ENCODE measurements at places on chromosomes 7 and 10.

DNA sequence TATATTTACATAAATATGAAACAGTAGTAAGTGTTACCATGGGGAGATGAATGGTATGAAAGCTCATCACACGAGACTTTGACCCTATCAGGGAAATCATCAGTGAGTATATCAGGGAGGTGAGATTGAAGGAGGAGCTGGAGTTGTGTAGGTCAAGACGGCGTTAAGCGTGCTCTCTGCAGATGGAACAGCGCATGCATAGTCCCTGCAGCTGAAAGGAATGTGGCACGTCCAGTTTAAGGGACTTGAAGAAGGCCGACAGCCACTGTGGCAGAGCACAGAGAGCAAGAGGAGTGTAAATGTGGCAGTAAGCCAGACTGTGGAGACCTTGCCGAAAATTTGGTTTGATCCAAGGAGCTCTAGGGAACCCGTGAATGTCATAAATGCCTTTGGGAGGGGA, 38.9 kb downstream of the POU6F2 start:
- no peaks in the 10 kb centered on the region for H3K36me3 ChIP-seq
- no peak for DNase-seq
- no peaks in the 10 kb centered on the region for H3K27me3 ChIP-seq
- no peaks in the 10 kb centered on the region for H3K4me1 ChIP-seq
- H3K4me3 ChIP-seq: no peak overlapping the region
- no peak overlapping the region for H3K27ac ChIP-seq

- no peak overlapping the region for H3K4me3 ChIP-seq
- peak; percentile 66 for DNase-seq
- no peaks in the 10 kb centered on the region for H3K27me3 ChIP-seq
Observed at GRCh38 chr10:53765311-53765710, 992.7 kb upstream of the MBL2 start.

DNA sequence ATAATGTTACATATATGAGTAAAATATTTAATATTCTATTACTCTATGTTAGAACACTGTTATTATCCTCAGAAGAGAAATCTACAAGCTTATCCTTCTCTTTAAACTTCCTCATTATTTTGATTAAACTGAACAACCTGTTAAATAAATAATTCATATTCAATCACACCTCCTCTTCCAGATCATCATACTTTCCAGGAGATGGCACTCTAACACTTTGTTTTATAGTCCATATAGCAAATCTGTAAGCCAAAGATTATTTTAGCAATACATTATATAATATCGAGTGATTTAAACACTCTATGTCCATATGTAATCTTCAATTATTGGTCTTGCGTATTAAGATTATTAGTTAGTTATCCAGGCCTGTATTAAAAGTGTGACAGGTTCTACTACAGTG, 694.1 kb downstream of the ANKRD7 start:
- peak; percentile 67 for DNase-seq
- no peak overlapping the region for H3K27ac ChIP-seq
- no peak overlapping the region for H3K4me3 ChIP-seq

GRCh38 chr7:11026452-11027359, 53.0 kb downstream of the PHF14 start:
- no peaks in the 10 kb centered on the region for H3K36me3 ChIP-seq
- H3K27ac ChIP-seq: no peak overlapping the region
- DNase-seq: peak; percentile 2

- H3K36me3 ChIP-seq: no peaks in the 10 kb centered on the region
- H3K27ac ChIP-seq: no peak overlapping the region
- no peak overlapping the region for H3K4me3 ChIP-seq
- DNase-seq: no peak
- H3K4me1 ChIP-seq: no peaks in the 10 kb centered on the region
Observed at GRCh38 chr10:113347508-113347907, 205.3 kb upstream of the HABP2 start.

DNA sequence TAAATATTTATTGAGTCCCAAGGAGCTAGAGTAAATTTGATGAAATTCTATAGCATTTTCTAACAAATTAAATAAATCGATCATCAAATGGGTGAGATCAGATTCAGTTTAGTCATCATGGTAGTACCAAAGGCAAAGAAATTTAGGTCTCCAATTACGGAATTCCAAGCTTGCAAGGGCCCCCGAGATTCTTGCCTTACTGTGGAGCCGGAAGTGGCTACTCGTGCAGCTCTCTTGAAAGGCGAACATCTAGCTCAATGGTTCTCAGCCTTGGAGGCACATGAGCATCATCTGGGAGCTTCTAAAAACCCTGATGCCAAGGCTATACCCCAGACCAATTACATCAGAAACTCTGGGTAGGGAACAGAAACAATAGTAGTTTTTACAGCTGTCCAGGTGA, 117.9 kb upstream of the PRR15 start:
- H3K4me3 ChIP-seq: no peak overlapping the region
- no peak overlapping the region for H3K27ac ChIP-seq
- DNase-seq: no peak
- no peaks in the 10 kb centered on the region for H3K36me3 ChIP-seq
- no peaks in the 10 kb centered on the region for H3K4me1 ChIP-seq

DNA sequence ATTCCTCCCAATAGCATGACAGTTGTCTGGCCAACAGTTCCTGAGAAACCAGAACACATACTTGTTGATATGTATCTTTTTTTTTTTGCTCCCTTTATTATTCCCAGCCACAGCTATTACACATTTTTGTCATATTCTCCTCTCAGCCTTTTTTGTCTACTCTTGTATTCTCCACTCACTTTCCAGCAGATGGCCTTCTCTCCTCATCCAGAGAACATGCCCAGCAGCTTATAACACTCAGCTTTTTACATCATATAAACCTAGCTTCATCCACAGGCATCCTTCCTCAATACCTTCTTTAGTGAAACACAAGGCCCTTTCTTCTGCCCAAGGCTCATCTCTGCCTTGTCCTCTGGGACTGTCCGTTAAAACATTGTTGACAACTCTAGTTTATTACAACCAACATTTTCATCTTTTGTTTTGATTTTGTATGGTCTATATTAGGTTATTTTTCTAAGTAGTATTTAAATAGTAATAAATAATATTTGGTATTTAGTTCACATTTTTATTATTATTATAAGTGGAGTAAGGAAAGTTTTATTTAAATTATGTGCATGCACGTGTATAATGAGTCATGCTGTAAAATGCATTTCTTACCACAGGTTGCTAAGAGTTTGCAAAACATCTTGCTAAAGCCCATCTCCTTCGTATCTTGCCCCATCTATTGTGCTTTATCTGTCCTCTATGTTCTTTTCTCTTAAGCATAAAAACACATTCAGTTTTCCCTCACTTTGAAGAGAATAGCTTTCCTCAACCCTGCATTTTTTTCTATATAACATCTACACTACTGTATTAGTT, 101.5 kb downstream of the ORC5 start:
- no peaks in the 10 kb centered on the region for H3K4me1 ChIP-seq
- H3K27ac ChIP-seq: no peak overlapping the region
- no peaks in the 10 kb centered on the region for H3K27me3 ChIP-seq
- no peak overlapping the region for H3K4me3 ChIP-seq

DNA sequence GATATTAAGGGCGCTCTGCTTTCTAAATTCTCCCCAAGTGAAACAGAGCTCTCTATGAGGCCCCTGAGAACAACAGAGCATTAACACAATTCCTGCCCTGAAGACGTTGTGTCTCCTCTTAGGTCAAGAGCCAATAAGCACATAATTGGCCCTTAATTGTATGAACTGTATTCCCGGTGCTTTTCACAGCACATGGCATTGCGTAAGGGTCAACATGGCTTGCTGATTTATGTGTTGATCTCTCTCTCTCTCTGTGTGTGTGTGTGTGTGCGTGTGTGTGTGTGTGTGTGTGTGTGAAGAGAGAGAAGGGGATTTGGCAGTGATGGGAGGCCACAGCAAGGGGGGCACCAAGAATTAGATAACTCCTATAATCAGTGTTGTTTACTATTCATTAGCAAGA, 40.5 kb downstream of the LYZL1 start:
- no peak overlapping the region for H3K27ac ChIP-seq
- no peak for DNase-seq
- no peaks in the 10 kb centered on the region for H3K4me1 ChIP-seq
- no peaks in the 10 kb centered on the region for H3K27me3 ChIP-seq
- no peak overlapping the region for H3K4me3 ChIP-seq

DNA sequence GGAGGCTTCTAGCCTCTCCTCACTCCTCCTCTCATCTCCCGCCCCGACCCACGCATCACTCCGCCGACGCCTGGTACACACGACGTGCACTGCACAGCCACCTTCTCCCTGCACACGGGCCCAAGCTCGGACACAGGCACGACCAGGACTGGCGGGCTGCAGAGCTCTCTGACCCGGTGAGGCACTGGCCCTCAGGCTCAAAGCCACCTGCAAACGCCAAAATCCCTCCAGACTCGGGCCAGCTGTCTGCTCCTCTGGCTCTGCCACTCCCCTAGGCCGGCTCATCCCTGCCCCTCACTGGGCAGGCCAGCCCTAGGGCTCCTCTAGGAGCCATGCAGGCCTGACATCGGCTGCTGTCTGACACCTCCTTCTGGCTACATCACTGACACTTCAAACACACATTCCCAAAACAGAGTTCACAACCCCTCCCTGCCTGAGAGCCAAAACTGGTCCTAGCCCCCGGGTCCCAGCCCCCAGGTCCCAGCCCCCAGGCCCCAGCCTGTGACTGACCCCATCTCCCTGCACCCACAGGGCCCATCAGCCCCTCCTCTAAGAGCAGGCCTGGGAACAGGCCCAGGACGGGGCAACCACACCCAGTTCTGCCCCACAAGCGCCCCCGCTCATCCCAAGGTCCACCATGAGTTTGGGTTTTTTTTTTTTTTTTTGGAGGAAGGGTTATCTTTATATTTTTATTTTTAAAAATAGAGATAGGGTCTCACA, 35.1 kb downstream of the MAD1L1 start:
- no peak for DNase-seq
- H3K36me3 ChIP-seq: peaks cover 5% of the 10 kb centered on the region
- no peaks in the 10 kb centered on the region for H3K27me3 ChIP-seq
- no peak overlapping the region for H3K27ac ChIP-seq

- peaks cover 12% of the 10 kb centered on the region for H3K4me1 ChIP-seq
- peak overlapping the region; percentile 95 for H3K27ac ChIP-seq
- peak overlapping the region; percentile 77 for H3K4me3 ChIP-seq
- peak; percentile 76 for DNase-seq
- peaks cover 2% of the 10 kb centered on the region for H3K36me3 ChIP-seq
Observed at GRCh38 chr10:30435073-30435422, 1.1 kb downstream of the MAP3K8 start.

- DNase-seq: peak; percentile 61
- peak overlapping the region; percentile 94 for H3K27ac ChIP-seq
- H3K27me3 ChIP-seq: no peaks in the 10 kb centered on the region
- H3K36me3 ChIP-seq: no peaks in the 10 kb centered on the region
- H3K4me1 ChIP-seq: no peaks in the 10 kb centered on the region
- H3K4me3 ChIP-seq: peak overlapping the region; percentile 88
Observed at GRCh38 chr7:127650847-127651555, 993 bp upstream of the SND1 start.
